ENCODE measurements at places on chromosomes 2 and 18.
A peak's percentile ranks its signal among the peaks of the same experiment; 100 is the strongest.

DNA sequence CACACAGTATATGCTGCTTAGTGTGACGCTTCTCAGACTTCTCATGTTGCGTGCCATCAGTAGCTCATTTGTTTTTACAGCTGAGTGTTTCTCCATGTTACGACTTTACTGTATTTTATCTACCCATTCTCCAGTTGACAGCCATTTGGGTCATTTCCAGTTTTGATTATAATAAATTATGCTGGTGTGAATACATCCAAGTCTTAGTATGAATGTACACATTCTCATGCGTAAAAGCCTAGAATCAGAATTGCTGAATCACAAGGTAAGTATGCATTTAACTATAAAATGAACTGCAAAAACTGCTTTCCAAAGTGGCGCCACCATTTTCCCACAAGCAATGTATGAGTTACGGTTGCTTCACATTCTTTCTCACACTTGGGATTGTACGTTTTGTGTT lies 184.2 kb upstream of the SLC35G4 start:
- DNase-seq: no peak

DNA sequence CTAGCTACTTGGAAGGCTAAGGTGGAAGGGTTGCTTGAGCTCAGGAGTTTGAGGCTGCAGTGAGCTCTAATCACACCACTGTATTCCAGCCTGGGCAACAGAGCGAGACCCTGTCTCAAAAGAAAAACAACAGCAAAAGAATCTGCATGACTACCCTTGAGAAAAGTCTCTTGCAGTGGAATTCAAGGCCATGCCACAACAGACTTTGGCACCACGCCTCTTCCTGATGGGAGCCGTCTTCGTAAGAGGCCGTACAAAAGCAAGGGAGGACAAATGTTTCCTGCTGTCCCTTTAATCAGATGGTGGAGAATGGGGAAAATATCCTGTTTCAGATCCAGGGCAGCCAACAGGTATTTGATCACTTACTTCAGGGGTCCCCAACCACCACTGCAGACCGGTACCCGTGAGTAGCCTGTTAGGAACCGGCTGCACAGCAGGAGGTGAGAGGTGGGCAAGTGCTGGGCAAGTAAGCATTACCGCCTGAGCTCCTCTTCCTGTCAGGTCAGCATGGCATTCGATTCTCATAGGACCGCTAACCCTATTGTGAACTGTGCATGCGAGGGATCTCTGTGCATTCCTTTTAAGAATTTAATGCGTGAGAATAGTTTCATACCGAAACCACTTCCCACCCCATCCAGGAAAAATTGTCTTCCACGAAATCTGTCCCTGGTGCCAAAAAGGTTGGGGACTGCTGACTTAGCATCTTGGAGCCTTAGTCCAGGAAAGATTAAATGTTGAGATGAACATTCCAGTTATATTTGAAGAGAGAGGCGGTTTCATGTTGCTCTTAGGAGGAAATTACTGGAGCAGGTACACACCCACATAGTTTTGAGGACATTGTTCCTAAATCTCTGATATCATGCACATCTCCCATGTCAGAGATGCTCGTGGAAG lies 94.4 kb upstream of the XPO1 start:
- DNase-seq: no peak

DNA sequence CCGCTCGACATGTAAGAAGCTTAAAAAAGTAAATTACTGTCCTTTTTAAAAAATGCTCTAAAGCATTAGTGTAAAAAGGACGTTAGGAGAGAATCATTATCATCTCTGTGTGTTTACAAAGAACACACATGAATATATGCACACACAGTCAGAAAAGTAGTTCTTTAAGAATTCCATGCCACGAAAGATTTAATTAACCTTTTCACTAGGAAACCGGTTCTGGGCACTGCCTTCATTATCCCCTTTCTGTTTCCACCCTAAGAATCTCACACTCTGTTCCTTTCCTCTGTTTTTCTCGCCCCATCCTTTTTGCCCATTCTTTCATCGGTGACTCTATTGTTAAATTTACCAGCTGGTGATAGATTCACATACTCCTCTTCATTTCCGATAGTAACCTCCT lies 338.6 kb downstream of the DCC start:
- DNase-seq: no peak

DNA sequence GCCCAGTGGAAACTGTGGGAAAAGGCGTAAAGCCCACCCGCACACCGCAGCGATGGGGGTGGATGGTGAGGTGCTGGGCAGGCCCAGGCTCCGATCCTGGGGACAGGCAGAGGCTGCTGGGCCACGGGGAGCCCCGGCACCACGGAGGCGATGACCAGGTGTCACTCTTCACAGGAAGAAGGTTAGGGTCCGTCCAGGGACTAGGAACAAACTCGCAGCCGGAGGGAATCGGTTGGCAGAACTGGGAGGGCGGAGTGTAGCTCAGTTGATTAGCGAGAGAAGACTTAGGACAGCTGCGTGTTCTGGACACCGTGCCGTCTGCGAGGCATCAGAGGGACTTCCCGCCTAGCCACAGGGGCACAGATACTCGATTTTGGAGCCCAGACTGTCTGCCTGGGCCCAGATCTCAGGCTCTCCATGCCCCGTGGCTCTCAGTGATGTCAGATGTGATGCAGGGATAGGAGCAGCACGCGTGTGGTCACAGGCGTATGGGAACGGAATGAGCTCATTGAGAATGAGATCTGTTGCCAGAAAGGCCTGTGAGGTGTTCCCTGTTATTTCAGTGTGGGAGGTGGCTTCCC lies 16.1 kb upstream of the ALLC start:
- no peak for DNase-seq

DNA sequence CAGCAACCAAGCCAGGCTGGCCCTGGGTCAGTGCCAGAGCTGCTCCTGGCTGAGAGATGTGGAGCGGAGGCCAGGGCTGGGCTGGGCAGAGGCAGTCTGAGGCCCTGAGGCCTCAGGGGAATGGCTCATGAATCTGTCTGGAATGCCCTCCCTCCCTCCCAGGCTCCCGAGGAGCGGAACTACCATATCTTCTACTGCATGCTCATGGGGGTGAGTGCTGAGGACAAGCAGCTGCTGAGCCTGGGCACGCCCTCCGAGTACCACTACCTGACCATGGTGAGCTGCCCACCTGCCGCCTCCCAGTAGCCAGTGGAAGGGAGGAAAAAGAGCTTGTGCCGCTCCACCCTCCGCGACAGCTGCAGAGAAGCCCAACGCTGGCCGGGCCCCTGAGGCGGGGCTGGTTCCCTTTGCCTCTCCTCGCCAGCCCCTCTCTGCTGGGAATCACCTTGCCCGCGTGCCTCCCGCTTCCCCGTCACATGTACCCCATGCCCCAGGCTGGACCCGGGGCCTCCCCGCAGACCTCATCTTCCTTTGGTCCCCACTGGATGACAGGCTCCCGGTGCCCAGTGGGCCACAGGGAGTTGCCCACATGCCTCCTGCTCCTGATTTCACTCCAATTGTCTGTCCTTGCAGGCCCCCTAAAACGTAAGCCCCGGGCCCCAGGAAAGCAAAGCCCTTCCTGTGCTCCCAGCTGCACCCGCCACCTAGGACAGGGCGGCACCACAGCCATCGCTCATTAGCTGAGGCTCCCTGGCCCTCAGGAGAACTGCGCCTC lies 41.1 kb downstream of the MYO7B start:
- peak; percentile 65 for DNase-seq

DNA sequence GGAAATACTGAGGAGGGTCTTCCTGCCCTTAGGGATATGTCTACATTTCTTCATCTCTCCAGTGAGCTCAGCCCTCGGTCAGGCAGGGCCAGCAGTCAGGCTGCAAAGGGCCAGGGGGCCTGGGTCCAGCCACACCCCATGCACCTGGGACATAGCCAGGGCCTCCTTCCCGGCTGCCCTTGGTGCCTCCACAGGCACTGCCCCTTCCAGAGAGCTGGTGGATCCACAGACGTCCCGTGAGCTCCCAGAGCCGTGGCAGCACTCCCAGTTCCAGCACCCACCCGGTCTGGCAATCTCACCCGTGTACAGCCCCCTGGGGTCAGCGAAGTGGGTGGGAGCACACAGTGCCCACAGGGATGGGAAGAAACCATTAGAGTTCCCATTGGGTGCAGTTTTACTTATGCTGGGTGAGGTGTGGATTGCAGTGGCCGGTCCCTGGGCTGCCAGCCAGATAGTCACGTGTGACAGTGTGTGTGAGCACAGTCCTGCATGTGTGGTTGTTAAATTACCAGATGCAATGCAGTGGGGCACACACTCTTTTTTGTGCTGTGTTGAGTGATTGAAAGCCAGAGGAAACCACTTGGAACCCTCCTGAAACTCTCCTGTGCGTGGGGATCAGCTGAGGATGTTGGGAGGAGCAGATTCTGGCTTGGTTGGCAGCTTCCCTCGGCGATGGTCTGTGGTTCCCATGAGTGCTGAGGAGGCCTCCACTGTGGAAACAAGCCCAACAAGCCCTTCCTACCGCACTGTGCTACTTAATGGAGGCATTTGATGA lies 131.0 kb downstream of the SNTG2 start:
- no peak for DNase-seq

- no peak for DNase-seq
Observed at GRCh38 chr2:22894761-22895160, 490.2 kb upstream of the KLHL29 start.

Data from amniotic stem cell (primary cell).